ENCODE measurements at places on chromosomes 1 and 21.

DNA sequence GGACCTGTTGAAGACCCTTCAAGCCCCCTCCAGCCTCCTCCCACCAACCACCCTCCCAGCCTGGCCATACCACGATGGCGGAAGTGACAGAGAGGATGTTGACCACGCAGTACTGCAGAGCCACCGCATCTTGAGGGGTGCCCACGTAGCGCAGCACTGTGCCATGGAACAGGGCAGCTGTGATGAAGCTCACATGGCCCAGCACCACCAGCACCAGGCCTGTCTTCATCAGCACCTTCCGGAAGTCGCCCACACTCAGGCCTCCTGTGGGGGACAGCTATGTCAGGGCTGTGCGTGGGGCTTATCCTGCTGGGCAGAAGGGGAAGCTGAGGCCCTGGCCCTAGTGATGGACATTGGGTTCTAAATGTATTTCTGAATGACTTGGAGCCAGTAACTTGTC, 3.1 kb downstream of the TMEM54 start:
- DNase-seq, result no peak

DNA sequence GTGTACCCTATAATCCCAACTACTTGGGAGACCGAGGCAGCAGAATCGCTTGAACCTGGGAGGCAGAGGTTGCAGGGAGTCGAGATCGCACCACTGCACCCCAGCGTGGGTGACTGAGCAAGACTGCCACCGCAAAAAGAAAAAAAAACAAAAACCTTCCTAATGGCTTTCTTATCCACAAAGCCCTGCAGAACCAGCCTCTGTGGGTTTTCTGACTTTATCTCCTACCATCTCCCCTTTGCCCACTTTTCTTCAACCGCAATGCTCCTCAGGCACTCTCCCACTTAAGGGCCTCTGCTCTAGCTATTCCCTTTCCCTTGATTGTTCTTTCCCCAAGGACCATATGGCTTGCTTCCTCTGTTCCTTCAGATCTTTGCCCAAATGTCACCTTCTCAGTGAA, 67.9 kb upstream of the PUM1 start:
- no peak for DNase-seq

GRCh38 chr1:239914751-239915231, 176.9 kb upstream of the FMN2 start:
- no peak for DNase-seq

DNA sequence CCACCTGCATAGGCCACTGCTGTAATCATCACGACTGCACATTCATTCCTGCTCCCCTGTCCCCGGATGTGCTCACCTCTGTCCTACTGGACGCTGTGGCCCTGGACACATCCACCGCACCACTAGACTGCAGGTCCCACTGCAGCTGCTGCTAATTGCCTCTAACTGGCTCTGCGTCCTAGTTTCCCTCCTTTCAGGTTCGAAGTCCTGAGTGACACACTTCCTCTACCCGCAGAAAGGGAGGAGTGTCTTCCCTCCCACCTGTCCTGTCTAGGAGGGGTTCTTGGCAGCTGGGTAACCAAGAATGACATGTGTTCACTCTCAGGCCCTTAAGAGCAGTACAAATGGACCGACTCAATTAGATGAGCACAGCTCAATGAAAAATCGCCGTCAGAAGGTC, 40.5 kb upstream of the ITPKB start:
- peak; percentile 24 for DNase-seq

DNA sequence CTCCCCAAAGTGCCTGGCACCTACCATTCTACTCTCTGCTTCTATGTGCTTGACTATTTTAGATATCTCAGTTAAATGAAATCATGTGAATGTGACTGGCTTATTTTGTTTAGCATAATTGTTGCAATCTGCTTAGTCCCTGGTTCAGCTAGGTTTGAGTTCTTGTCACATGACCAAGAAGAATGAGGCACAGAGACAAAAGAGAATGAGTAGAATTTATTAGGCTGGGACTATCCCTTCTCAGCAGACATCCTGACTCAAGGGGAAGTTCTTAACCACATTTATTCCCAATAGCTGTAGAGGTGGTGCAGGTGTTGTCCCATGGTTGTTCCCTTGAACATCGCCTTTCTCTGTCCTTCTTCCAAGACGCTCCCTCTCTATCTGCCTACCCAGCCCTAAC, 1485.7 kb downstream of the KCNT2 start:
- DNase-seq, result no peak
